ENCODE measurements at places on chromosomes 11 and 22.

DNA sequence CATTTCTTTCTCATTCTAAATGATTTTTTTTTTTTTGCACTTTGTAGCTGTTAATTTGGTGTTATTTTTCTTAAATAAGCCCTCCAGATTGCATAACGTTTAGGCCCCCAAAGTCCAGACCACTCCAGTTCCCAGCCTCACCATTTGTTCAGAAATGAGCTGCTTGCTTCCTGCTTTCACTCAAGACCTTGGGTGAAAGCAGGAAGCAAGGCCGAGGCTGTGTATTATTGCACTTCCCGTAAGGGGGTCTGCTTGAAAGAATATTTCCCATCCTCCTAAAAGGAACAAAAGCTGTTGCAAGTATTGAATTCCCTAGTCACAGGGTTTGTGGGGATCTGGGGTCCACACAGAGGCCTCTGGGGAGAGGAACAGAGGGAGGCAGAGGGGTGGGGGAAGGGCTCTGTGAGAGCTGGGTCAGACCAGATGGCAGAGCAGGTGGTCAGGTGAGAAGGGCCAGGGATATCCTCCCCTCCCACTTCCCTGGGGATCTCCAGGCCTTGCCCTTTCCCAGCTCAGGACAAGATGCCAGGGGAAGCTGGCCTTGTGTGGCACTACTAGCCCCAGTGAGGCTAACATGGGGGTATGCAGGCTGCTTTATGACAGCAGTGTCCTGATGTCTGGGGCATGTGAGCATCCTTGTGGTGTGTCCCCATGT, 51.6 kb upstream of the MYEOV start:
- no peak for DNase-seq

DNA sequence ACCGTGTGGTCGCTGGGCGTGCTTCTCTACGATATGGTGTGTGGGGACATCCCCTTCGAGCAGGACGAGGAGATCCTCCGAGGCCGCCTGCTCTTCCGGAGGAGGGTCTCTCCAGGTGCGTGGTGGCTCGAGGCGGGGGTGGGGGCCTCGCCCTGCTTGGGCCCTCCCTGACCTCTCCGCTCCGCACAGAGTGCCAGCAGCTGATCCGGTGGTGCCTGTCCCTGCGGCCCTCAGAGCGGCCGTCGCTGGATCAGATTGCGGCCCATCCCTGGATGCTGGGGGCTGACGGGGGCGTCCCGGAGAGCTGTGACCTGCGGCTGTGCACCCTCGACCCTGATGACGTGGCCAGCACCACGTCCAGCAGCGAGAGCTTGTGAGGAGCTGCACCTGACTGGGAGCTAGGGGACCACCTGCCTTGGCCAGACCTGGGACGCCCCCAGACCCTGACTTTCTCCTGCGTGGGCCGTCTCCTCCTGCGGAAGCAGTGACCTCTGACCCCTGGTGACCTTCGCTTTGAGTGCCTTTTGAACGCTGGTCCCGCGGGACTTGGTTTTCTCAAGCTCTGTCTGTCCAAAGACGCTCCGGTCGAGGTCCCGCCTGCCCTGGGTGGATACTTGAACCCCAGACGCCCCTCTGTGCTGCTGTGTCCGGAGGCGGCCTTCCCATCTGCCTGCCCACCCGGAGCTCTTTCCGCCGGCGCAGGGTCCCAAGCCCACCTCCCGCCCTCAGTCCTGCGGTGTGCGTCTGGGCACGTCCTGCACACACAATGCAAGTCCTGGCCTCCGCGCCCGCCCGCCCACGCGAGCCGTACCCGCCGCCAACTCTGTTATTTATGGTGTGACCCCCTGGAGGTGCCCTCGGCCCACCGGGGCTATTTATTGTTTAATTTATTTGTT, 2.4 kb downstream of the PIM3 start:
- DNase-seq: no peak

DNA sequence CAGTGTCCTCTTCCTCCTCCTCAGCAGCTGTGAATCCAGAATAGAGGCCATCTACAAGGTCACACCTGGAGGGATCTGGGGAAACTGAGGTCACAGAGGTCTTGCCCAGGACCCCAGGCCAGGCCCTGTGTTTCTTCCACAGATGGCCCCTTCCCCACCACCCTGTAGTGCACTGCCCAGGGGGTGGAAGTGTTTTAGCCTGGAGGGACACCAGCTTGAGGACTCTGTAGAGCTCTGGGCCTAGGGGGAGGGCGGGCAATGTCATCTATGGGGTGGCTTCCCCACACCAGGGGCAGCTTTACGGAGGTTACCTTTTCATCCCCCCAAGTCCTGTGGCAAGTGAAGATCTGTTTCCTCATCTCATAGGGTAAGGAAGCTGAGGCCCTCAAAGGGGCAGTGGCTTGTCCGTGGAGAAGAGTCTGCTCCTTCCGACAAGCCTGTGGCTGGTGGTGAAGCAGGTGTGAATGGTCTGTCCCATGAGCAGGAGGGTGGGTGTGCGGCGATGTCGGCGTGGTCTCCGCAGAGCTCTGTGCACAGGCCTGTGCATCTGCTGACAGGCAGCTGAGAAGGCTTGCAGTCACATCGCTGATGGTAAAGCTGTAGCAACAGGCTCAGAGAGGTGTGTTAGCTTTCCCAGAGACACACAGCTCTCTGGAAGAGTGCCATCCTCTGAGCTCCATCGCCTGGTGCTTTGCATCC, 74.1 kb upstream of the WNT7B start:
- DNase-seq: no peak

- DNase-seq: peak; percentile 25
These were observed 1.9 kb downstream of the OR4S1 start for GRCh38 chr11:48307760-48308386.

DNA sequence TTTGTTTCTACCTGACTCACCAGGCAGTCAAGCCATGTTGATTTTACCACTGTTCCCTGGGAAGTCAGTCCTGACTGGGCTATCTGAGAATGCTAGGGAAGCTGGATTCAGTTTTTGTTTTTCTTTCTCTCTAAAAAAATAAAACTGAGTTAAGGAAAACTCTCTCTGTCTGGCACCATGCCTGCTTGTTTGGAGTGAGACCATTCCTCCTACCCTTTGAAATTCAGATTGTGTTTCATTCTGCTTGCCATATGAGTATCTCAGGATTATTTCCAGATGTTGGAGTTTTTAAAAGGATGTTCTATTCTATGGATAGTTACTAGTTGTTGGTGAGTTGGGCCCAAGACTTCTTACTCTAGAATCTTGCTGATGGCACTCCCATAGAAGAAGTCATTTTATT, 1917.0 kb downstream of the LRRC4C start:
- DNase-seq: no peak
